ENCODE measurements at places on chromosomes 5 and 9.

- no peak for DNase-seq
These were observed 70.6 kb downstream of the HMHB1 start for GRCh38 chr5:143882520-143882919.

DNA sequence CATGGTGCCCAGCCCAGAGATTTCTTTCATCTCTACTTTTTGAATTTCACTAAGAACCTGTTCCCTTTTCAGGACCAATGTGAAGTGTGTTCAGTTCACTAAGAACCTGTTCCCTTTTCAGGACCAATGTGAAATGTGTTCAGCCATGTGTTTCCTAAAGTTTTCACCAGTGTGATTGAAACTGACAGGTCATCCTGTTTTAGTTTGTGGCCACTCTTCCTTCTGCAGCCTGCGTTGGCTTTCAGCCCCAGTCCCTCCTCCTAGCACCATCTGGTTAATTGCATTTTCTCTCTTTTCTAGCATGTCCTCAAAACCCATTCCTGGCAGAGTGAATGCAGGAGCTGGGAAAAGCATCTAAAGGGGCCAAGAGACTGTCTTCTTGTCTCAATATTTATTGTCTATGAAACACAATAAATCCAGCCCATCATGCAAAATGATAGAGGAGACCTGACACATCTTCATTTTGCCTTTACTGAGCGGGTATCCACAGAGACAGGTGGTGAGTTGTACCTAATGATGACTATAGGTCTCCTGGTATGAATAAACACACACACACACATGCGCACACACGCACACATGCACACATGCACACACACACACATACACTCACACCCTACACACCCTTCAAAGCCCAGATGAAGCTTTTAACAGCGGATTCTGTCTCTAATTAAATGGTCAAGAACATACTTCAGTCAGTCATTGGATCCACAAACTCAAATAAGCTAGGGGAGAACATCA lies 6.1 kb upstream of the PANK3 start:
- DNase-seq: no peak

DNA sequence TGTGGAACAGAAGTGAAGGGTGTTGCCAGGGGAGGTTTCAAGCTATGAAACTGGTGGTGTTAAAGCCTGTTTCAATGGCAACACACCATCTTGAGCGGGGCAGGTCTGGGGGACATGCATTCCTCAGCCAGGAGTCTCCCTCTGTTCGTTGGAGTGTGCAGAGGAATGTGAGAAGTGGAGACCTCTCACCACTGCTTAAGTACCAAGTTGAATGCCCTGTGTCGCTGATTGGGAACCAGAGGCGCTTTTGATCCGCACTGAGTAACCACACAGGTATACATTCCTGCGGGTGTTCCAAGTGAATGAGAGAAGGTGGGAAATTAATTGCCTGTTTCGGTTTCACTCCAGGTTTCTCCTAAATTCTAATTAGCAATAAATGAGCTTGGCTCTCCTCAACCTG lies 99.4 kb downstream of the LIX1 start:
- DNase-seq: no peak

- DNase-seq: no peak
These were observed 7.0 kb downstream of the DMGDH start for GRCh38 chr5:79062436-79062835.

DNA sequence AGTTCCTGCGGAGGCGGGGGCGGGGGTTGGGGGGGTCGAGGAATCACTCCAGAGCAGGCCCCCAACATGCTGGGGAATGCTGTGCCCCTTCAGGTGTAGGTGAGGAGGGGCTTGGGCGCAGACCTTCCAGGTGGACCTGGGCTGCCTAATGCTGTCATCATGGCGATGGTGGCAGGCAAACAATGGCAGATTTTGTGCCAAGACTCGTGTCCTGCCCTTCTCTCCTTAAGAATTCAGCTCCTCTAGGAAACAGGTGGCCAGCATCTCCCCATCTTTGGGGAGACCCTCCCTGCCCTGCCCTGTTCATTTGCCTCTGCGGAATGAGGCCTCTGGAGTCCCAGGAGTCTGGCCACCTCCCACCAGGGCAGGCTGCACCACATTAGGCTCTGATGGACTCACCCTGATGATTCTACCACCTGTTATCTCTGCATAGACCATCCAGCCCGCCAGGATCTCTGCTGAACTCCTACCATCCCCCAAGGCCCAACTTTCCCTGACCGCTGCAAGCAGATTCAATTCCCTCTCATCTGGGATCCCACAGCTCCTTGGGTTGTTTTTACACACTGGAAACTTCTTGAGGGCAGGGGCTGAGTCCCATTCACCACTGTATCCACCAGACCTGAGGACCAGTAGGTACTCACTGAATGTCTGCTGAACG lies 10.9 kb upstream of the SLC25A51 start:
- DNase-seq: no peak

GRCh38 chr9:77021922-77022782 lies 2.7 kb downstream of the FOXB2 start:
- no peak for DNase-seq

DNA sequence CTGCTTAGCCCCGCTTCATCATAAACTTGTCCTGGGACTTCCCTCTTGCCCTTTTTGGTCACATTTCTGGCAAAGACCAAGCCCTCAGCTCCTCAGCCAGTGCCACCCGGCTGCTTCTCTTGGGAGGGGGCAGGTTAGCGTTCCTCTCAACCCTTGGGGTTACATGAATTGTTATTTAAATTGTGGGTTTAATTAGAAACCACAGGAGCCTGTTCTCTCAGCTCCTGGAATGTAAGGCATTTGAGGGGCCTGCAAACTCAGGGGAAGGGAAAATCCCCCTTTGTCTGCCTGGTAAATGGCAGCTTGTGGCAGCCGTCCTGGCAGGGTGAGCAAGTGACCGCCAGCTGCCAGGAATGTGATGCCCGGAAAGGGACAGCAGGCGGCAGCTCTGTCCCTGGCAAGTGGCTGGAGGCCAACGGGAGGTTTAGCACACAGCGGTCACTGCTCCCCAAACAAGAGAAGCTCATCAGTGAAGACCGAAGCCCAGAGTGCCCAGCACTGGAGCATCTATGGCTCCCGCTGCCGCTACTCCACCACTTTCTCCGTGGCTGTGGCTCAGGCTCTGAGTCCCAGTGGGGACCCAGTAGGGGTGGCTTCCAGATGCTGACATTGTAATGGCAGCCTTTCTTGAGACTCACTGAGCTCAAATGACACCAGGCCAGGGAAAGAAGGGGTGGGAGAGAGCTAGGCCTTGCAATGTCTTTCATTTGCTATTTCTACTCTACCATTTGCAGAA lies 51.7 kb downstream of the SHB start:
- DNase-seq: no peak

Measured in AG04449 (cell line).